ENCODE measurements at places on chromosomes 16 and 17.
A peak's percentile ranks its signal among the peaks of the same experiment; 100 is the strongest.

DNA sequence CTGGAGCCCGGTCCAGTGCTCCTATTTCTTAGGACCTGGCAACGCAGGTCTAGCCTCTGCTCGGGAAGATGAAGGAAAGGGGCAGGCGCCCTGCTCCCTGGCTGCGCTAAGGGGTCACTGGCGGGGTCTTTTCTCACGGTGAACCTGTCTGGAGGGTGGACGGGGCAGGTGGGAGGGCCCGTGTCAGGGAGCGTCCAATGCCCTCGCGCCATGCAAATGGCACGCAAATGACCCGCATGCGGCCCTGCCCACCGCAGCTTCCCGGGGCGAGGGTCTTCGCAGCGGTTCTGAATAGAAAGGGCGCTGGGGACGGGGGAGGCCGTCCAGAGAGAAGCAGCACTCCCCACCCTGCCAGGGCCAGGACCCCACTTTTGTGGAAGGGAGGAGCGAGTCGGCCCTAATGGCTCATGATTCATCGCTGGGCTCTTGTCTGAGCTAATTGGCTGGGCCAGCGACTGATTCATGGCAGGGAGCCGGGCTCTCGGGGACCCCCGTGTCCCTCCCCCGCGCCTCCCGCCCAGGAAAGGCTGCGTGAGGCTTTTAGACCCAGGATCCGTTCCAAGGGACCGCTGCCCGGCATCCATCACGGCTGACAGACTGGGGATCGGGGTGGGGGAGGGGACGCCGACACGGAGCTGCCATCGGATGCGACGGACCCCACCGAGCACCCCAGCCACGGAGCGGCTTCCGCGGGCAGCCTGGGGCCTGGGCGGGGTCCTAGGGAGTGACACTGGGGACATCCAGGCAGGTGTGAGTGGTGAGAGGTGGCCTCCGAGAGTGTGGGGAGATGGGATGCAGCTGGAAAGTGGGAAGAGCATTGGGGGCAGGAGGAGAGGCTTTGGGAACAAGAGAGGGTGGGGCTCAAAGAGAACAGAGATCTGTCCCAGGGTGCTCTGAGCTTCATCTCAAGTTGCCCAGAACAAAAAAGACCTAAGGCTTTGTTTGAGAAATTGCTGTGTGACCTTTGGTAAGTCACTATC lies 25.0 kb upstream of the NGFR start:
- no peaks in the 10 kb centered on the region for H3K27me3 ChIP-seq
- H3K4me3 ChIP-seq: peak overlapping the region; percentile 6
- no peaks in the 10 kb centered on the region for H3K4me1 ChIP-seq
- H3K27ac ChIP-seq: peak overlapping the region; percentile 29

DNA sequence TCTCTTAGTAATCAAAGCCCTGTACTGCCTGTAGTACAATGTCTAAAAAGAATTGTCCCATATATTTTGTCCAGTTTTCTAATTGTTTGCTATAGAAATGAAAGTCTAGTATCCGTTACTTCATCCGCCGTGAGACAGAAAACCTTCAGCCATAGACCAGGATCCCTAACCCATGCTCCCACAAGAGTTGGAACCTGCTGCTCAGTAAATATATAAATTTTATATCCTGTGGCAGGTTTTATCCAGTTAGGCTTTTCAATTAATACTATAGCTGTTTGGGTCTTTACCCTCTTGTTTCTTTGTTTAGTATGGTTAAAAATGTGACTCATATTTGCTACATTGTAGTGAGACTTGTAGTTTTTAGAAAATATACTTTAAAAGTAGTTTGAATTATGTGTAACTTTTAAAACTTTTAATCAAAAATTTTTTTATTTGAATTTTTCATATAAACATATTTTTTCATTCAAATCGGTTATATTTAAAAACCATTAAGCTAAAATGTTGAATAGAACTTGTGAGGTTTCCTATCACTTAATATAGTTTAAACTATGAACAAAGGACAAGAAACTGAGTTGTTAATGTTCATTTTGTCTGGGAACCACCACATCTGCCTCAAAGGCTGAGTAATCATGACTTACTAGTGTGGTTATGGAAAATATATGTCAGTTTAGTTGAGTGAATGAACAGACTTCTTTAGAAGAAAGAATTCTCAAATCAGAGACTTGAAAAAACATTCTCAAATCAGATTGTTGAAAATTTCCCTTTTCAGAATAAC lies 54.8 kb downstream of the VMP1 start:
- H3K36me3 ChIP-seq: peaks cover 10% of the 10 kb centered on the region
- DNase-seq: no peak
- H3K27ac ChIP-seq: no peak overlapping the region
- no peak overlapping the region for H3K4me3 ChIP-seq
- H3K27me3 ChIP-seq: no peaks in the 10 kb centered on the region

GRCh38 chr16:1330260-1330914 lies 3.1 kb upstream of the BAIAP3 start:
- H3K36me3 ChIP-seq: no peaks in the 10 kb centered on the region
- DNase-seq: no peak
- H3K4me3 ChIP-seq: no peak overlapping the region
- H3K4me1 ChIP-seq: peaks cover 40% of the 10 kb centered on the region

GRCh38 chr16:67650023-67650422 lies 5.1 kb downstream of the CARMIL2 start:
- no peak for DNase-seq
- H3K27ac ChIP-seq: no peak overlapping the region
- no peaks in the 10 kb centered on the region for H3K36me3 ChIP-seq
- no peak overlapping the region for H3K4me3 ChIP-seq
